Activated CD4-positive, alpha-beta memory T cell treated with anti-CD3 and anti-CD28 coated beads for 36 hours (primary cell): ENCODE measurements at places on chromosomes 5 and 9.

GRCh38 chr5:180117000-180117725 is 45.6 kb upstream of the RNF130 start:
- DNase-seq, result no peak

DNA sequence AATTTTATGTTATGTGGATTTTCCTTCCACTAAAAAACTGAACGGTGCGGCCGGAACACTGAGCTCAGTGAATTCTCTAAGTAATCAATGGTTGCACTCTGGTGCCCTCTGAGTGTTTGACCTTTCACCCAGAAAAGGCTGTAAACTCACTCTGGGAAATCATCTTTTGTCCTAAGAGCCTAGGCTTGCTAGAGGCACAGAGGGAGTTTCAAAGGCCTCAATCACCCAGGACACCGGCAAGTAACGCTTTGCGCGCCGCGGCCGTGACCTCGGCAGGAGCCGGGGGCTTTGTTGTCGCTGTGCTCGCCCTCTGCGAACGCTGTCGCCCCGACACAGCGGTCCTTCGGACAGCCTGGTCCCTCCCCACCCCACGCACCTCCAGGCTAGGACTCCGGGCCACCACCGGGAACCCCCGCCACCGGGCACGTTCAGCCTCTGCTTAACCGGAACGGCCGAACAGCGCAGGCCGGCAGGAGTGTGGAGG is 703 bp downstream of the ISCA1 start:
- no peak for DNase-seq

GRCh38 chr9:27818348-27818747 is 245.1 kb upstream of the C9orf72 start:
- DNase-seq, result no peak

DNA sequence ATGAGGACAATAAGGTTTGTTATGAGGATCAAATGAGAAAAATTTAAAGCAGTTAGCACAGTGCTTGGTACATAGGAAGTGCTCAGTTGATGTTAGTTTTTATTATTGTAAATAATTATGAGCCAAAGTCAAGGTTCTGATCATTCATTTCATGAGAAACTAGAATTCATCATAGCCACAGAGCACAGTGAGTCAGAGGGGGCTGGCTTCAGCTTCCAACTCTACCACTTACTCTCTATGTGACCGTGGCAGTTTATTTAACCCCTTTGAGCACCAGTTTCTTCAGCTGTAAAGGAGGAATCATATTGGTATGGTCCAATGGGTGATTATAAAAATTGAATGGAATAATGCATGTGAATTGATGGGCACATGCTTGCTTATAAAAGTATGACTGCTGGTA is 39.4 kb downstream of the KLHL3 start:
- peak; percentile 72 for DNase-seq

- no peak for DNase-seq
These were observed 128.9 kb downstream of the SLF1 start for GRCh38 chr5:94747371-94747770.

DNA sequence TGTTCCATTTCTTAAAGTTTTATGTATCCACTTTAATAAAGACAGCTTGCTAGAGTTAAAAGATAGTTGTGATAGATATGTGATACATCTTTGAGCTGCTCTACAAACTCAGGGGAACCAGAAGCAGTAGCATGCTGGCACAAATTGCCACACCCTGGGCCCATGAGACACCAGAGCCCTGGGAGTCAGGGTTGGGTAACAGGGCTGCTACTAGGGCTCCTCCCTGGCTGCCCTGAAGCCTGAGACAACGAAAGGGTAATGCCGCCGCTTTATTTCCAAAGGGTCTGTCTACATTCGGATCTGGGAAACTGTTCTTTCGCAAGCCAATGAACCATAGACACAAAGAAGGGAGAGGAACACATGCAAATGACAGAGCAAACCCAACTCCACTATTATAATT is 29.2 kb downstream of the PTPN3 start:
- DNase-seq, result no peak

DNA sequence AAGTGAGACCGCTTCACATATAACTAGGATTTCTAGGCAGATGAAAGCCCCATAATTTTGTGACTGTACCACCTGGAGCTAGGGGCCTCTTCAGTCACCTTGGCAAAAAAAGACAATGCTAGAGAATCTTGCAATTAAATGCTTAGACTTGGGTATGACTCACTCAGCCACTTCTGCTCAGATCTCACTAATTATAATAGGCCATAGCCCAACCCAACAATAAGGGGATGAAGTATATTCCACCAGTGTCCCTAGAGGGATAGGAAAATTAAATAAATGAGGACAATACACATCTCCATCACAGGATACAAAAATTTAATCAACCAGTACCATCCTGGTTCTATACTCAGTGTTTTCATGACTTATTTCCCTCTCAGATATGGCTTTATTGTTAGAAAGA is 1079.9 kb upstream of the C9orf72 start:
- no peak for DNase-seq

GRCh38 chr5:67414712-67415111 is 218.1 kb upstream of the CD180 start:
- DNase-seq, result no peak

DNA sequence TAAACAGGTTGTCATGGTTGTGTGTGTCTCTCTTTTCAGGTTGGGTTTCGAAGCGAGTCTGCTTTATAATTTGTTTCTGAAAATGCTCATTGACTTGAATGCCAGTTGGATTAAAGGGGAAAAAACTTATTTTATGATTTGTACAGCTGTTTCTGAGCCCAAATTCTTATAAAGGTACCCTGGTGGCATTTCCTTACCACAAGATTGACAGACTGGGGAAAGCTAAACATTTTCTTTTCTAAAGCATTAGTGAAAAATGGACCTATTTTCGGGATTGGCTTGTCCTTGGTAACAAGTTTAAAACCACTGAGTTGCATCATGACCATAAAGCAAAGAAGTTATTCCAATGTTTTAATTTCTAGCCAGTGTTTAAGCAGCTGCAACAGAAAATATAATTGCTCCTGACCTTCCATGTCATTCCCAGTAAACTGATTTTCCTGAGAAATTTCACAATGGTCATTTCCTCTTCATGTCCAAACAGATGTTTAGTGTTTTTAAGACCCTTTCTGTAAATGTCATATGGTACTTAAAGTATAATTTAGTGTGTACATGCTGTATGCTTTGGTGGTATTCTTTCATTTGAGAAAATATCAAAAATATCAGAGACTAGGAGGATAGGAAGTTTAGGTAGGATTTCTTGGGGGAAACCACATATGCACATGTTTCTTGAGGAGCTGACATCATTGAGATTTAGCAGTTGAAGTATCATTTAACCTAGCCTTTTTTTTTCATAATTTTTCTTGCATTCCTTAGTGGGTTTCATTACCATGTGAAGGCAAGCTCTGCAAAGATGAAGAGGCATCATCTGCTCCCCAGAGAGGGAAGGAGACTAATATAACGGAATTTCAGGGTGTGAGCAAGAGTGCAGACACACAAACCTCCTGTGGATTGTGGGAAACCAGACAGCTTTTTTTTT is 667.1 kb upstream of the RGMB start:
- DNase-seq, result no peak

DNA sequence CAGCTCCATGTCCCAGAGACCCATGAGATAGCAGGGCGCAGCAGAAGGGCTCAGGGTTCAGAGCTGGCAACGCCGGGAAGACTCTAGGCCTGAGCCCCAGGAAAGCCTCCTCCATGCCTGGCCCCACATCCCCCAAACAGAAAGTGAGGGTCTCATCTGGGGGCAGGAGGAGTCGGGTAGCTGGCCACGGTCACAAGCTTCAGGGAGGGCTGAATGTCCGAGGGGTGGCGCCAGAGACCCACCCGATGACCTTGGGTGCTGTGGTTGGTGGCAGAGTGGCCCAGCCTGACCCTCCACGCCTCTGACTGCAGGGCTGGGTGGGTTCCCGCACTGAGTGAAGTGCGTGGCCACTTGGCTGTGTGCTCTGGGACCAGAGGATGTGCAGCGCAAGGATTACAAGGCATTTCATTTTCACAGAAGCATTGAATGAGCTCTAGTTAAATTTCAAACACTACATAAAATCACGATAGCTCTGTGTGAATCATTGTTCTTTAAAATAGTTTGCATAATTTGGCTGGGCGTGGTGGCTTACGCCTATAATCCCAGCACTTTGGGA is 3.0 kb downstream of the C8G start:
- peak; percentile 42 for DNase-seq
